ENCODE measurements at places on chromosomes 5 and 9.

GRCh38 chr5:1315018-1315708, 20.3 kb upstream of the TERT start:
- DNase-seq: no peak

DNA sequence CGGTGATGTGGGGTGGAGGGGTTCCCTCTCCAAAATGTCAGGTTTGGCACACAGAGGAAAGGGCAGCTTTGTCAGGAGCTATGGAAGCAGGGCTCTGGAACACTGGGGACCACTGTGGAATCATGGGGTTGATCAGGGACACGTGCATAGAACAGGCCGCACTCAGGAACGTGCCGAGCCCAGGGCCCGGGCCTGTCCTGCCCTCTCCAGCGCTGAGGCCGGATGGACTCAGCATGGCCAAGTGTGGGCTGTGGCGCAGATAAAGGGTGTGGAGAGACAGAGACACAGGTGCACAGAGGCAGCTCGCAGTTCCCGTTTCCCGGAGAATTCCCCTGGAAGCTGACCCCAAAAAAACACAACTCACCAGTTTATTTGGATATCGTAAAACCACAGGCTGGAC, 37.8 kb upstream of the SLC6A3 start:
- no peak for DNase-seq

DNA sequence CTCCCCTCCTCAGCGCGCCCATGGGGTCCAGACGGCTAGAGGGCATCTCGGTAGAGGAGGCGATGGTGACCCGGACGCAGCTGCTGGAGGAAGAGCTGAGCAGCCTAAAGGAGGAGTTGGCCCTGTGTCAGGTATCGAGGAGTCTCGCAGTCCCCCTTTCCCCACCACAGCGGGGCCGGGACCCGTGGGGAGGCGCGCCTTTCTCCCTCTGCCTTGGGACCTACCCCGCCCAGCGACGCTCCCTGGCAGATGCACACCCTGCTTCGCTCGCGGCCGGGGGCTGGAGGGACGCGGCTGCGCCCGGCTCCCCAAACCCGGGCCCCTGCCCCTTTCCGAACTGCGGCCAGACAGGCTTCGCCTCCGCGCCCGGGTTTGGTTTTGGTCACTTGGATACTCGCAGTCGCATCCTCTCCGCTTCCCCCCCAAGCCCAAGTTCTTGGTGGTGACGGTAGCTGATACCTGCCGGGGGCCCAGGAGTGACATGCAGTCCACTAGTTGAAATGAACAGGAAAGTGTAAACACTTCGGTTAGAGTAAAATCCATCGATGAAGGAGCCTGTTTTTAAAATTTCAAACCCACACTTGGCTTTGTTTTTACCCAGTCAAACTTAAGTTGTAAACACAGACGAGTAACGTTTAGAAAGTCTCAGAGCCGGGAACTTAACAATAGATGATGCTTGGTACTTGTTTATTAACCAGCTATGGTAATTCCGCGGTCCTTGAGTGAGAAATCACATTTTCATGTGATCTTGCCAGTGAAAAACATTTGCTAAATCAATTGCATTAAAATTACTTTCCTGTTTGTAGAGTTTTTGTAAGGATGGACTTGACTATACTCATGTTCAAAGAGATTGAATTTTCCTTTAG, 688 bp downstream of the CNTLN start:
- peak; percentile 32 for DNase-seq

DNA sequence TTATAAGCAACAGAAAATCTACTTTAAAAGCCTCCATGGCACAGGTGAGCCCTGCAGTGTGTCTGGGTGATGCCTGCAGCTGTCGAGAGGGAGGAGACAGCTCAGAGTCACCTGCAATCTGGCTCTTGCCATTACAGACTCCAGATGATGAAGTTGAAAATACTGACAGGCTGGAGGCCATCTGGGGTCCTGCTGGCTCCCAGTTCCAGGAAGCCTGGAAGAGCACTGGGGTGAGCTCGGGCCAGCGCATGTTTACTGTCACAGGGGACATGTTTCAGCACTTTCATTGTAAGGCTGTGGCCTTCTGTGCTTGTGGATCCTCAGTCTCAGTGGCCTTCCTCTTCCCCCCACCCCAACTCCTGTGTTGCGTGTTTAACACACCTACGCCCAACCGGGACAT, 28.4 kb downstream of the CEL start:
- DNase-seq: no peak

- DNase-seq: no peak
Observed at GRCh38 chr9:77663754-77664153, 15.6 kb upstream of the GNA14 start.

GRCh38 chr5:54217826-54218503, 92.4 kb downstream of the ARL15 start:
- peak; percentile 1 for DNase-seq

GRCh38 chr9:2761424-2761823, 44.1 kb downstream of the KCNV2 start:
- no peak for DNase-seq

- no peak for DNase-seq
Observed at GRCh38 chr5:150347451-150347850, 10.0 kb upstream of the TCOF1 start.

DNA sequence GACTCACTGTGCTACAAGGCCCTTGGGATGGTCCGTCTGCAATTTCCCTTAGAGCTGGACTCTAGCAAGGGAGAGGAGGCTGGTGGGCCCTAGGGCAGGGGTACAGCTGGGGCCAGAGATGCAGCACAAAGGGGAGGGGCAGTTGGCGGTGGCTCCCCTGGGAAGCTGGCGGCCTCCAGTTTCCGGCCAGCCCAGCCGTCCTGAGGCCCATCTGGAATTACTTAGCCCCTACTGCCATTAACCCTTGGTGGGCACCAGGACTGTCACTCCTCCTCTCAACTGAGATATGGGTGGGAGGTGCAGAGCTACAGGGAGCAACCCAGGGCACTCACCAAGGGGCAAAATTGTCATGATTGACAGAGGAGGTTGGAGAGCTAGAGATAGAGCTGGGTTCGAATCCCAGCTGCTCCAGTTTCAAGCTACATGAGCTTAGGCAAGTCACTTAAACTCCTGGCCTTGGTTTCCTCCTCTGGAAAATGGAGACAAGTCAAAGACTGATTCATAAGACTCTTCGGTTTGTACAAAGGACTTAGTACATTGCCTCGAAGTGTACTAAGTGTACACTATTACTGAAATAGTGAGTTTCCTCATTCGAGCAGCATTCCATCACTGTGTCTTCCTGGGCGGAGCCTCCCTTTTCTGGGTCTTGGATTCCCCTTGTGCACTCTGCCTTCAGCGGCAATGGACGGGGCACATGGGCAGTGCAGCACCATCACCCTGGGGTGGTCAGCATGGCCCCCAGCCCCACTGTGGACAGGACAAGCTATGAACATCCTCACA, 2.7 kb upstream of the PDGFRB start:
- no peak for DNase-seq

GRCh38 chr5:92841604-92842155, 739.3 kb downstream of the NR2F1-AS1 start:
- no peak for DNase-seq

- DNase-seq: no peak
Observed at GRCh38 chr9:136142414-136142796, 23.7 kb upstream of the TMEM250 start.

DNA sequence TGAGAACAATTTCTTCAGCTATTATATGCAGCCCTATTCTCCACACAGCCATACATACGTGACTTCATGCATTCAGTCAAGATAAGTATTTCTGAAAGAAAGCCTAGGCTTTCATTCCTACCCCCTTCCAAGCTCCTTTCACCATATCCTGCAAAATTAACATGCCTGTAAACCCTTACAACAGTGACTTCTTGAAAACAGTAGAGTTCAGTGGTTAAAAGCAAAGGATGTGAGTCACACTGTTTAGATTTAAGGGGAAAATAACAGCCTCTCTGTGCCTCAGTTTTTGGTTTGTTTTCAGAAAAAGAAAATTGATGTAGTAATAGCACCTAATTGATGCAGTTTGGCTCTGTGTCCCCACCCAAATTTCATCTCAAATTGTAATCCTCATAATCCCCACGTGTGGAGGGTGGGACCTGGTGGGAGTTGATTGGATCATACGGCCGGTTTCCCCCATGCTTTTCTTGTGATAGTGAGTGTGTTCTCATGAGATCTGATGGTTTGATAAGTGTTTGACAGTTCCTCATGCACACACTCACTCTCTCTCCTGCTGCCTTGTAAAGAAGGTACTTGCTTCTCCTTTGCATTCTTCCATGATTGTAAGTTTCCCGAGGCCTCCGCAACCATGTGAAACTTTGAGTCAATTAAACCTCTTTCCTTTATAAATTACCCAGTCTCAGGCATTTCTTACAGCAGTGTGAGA, 264.8 kb downstream of the CETN3 start:
- DNase-seq: no peak

- DNase-seq: no peak
Observed at GRCh38 chr9:116736399-116737151, 49.5 kb downstream of the TRIM32 start.

- no peak for DNase-seq
Observed at GRCh38 chr5:56116599-56117141, 116.5 kb downstream of the ANKRD55 start.

GRCh38 chr9:79220666-79221065, 351.1 kb upstream of the TLE4 start:
- no peak for DNase-seq

GRCh38 chr9:86944796-86945727, 2.2 kb downstream of the GAS1 start:
- no peak for DNase-seq

- no peak for DNase-seq
Observed at GRCh38 chr9:135908093-135908753, 877 bp upstream of the CAMSAP1 start.

DNA sequence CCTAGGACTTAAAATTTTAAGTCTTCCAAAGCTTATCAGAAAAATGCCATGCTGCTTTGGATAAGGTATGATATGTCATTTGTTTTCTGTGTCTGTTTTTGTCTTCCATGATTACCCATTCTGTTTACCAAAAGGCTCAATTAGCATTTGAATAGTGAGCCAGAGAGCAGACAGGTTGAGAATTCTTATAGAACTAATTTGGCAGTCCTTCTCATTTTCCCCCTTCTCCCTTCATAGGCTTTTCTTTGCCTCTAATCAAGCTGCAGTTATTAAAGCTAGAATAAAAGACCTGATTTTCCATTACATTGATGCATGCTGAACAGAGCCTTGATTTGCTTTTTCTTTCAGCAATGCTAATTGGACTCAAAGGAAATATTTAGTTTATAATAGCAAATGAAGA, 993.0 kb downstream of the MAT2B start:
- no peak for DNase-seq
